Activated CD8-positive, alpha-beta T cell treated with anti-CD3 and anti-CD28 coated beads, Interleukin-2, amount 10 ng/mL, durations not matched to agents 7 days and 5 days (primary cell): ENCODE measurements at places on chromosomes 4 and X. TPM values are rescaled to one million over a fixed set of nuclear protein-coding genes. Genes with fewer than 3 reads are reported as not detected.

The MAGEB4 gene
- not detected for total RNA-seq

The ASMT gene
- 0.29 TPM for total RNA-seq

The CTAG1B gene
- total RNA-seq = not detected

The SHISA3 gene
- total RNA-seq = 0.50 TPM

The P2RY10 gene
- 48.8 TPM for total RNA-seq

- DNase-seq = no peak
Observed at GRCh38 chr4:144507311-144508101, 138.4 kb upstream of the HHIP start.

DNA sequence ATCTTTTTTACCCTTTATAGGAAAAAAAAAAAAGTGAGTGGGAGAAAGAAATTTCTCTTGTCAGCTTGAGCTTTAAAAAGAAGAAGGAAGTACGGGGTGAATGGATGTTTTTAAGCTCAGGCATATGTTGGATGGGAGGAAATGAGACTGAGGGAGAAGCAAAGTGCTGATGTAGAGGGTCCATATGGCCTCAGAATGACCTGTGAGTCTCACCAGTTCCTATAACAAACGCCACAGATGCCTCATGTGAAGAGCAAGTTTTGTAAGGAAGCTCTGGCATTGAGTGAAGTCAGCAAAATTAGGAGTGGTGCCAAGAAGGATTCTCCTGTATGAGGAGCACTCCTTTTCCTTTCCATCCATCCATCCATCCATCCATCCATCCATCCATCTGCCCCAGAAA is 214.6 kb downstream of the PTTG2 start:
- DNase-seq = no peak

DNA sequence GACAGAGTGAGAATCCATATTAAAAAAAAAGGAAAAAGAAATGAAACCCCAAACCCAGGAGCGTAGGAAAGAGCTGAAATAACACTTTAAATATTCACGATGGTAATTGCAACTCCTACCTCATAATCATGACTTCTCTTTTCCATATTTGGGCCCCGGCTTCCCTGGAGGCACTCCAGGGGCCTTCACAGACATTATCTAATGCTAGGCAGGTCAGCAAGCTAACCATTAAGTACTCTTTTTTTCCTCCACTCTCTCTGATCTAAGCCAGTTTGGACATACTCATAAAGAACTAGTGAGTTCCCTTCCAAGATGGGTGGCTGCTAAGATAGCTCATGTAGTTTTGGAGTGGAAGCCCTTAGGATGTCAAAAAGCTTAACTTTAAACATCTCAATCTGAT is 83.2 kb downstream of the SH3KBP1 start:
- no peak for DNase-seq
